Panc1 (cell line): ENCODE measurements at places on chromosomes 3 and 15.

GRCh38 chr3:30664459-30664858, 58.1 kb downstream of the TGFBR2 start:
- DNase-seq = no peak

DNA sequence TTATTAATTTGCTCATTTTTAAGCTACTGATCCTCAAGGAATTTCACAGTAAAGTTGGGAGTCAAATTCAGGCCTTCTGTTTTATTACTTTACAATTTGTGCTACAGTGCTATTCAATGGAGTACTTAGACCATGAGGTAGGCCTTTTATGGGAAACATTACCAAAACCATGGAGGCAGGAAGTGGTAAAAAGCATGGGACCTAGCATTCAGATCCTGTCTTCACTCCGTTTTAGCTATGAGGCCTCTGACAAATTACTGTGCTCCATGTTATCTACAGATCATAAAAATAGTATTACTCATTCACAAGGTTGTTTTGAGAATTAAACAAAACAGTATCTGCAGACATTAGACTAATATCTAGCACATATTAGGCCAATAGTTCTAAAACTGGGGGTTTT, 140.6 kb upstream of the SLITRK3 start:
- DNase-seq = no peak

- DNase-seq = no peak
Measured at GRCh38 chr3:71791634-71792033, 6.7 kb upstream of the PROK2 start.

DNA sequence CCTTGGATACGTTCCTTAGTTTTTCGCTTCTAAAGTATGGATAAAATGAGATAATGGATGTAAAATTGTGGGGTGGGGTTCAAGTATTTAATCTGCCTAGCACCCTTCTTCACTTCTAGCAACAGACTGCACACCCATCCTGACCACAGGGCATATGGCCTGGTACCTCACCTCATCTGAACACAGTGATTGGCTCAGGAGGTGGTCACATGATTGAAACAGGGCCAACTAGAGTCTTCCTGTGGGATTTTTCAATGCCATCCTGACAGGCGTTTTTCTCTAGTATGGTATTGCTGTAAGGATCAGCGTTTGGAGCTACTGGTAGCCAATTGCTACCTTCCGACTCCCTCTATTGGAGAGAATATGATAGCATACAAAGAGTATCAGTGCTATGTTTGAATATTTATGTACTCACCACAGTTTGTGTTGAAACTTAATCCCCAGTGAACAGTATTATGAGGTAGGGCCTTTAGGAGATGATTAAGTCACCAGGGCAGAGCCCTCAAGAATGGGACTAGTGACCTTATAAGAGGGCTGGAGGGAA, 172.2 kb downstream of the PPM1L start:
- no peak for DNase-seq

DNA sequence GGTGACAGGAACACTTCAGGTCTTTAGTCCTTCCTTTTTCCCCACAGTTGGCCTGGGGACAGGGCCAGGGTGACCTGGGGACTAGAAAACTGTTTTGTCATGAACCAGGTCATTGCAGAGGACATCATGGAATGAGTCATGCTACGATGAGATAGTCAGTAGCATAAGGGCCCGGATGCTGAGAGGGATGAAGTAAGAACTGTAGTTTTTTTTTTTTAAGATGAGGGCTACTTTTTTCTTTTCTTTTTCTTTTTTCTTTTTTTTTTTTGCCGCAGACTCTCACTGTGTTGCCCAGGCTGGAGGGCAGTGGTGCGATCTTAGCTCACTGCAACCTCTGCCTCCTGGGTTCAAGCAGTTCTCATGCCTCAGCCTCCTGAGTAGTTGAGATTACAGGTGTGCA, 8.0 kb downstream of the MAP2K5 start:
- DNase-seq = no peak

- no peak for DNase-seq
Measured at GRCh38 chr3:123947482-123947881, 13.5 kb downstream of the CCDC14 start.

DNA sequence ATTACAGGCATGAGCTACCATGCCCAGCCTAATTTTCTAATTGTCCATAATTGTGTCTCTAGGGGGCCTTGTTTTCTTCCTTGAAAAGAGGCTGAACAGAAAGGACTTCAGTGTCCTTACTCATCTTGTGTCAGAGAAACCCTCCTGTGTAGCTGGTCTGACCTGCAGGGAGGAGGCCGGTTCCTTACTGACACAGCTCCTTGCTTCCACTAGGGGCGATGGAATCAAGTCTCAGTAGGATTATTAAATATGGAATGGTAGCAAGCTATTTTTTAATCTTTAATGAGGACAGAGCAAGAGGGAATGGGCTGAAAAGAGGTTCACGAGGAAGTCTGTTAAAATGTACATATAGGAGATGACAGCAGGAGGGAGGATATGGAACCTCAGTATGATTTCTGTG, 8.6 kb downstream of the LPCAT4 start:
- no peak for DNase-seq

DNA sequence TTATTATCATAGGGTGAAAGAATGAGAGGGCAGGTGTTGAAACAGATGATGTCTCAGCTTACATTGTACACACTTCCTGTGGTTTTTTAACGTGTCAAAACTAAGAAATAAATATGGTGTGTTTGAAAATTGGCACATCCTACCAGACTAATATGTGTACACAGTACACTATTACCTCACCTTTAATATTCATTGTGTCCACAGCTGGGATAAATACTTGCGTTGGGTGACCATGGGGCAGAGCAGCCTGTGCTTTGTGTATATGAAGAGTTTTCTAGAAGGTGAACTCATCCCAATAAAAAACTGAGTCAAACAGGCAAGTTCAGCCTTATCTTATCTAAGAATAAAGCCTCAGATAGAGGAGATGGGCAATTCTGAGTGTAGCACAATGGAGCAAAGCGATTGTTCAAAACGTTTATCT, 17.3 kb downstream of the SUCNR1 start:
- peak; percentile 43 for DNase-seq

GRCh38 chr15:55703873-55704301, 39.1 kb downstream of the PRTG start:
- DNase-seq = no peak

- DNase-seq = no peak
Measured at GRCh38 chr3:152356870-152357276, 88.1 kb downstream of the MBNL1 start.

GRCh38 chr15:75483961-75484360, 32.5 kb upstream of the SIN3A start:
- no peak for DNase-seq

DNA sequence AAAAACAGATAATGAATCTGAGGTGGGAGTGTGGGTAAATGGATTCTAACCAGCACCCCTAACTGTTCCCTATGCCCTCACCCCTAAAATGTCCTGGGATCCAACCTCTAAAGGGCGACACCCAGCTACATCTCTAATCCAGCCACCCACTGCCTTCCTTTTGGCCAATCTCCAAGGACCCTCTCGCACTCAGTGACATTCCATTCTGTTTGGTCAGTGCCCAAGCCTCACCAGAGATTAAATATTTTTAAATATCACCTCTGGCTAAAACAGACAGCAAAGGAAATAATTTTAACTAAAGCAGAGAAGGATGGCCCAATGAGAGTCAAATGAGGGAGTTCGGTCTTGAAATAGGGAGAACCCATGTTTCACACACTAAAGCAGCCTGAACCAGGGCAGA, 19.9 kb upstream of the SCN10A start:
- DNase-seq = no peak

DNA sequence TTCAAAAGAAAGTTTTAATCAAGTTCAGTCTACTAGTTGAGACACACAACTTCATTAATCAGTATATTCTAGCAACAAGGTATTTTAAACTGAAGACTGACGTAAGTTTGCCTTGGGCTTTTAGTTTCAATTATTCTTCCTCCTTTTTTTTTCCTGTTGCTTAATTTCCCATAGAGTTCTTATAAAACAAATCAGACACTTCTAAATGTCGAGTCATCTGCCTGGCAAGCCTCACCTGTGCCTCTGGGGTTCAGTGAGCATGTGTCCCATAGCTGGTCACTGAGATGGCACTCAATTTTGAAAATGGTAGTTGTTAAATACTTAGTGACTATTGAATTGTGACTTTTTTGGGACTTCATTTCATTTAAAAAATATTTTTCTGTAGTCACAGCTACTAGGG, 27.4 kb downstream of the NKIRAS1 start:
- DNase-seq = no peak

DNA sequence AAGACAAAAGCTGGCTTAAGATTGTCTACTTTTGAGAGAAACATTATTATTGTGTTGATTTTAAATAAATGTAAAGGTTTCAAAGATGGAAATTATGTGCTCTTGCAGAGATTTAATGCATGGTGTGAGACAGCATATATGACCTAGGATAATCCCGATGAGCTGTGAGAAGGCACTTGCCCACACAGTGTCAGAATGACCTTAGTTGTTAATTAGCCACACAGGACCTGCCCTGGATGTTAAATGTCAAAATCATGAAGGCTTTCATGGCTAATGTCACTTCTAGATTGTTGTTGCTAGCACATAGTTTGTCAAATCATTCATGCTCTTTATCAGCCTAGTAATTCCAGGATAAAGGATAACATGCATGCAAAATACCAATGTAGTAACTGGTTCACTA, 135.3 kb upstream of the GAP43 start:
- no peak for DNase-seq

DNA sequence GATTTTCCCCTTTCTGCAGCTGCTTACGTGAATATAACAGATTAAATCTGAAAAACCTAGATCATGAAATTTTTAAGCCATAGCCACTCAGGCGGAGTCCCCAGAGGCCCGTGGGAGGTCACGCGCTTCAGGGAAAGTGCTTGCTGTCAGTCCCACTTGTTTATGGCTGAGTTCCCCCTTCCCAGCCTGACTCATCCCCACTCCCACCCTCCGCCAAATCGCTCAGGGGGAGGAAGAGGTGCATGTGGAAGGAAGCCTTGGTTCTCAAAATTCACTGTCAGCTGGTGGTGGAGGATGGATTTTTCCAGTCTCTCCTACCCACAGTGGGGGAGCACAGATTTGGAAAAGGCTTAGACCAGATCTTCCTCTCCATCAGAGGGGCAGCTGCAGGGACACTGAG, 67.4 kb downstream of the CORO2B start:
- no peak for DNase-seq

DNA sequence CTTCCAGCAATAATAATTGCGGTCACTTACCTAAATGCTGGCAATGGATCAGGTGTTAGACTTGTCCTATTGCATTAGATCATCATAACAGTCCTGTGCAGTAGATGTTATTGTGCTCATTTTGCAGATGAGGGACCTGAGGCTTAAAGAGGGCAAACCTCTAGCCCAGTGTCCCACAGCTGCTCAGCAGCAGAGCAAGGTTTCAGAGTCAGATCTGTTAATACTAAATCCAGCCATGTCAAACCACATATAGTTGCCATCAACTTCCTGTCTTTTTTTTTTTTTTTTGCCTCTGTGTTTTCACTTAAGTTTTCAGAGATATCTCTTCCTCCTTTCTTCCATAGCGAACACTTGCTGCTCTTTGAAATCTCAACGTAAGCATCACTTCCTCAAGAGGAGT, 12.1 kb downstream of the FEZF2 start:
- DNase-seq = no peak

GRCh38 chr15:45521596-45522327, 793 bp downstream of the SLC30A4 start:
- DNase-seq = no peak

GRCh38 chr3:14925729-14926591, 21.4 kb upstream of the NR2C2 start:
- DNase-seq = peak; percentile 47

- no peak for DNase-seq
Measured at GRCh38 chr3:172177046-172177445, 137.7 kb downstream of the FNDC3B start.

- no peak for DNase-seq
Measured at GRCh38 chr3:156617145-156617544, 57.2 kb upstream of the TIPARP start.

DNA sequence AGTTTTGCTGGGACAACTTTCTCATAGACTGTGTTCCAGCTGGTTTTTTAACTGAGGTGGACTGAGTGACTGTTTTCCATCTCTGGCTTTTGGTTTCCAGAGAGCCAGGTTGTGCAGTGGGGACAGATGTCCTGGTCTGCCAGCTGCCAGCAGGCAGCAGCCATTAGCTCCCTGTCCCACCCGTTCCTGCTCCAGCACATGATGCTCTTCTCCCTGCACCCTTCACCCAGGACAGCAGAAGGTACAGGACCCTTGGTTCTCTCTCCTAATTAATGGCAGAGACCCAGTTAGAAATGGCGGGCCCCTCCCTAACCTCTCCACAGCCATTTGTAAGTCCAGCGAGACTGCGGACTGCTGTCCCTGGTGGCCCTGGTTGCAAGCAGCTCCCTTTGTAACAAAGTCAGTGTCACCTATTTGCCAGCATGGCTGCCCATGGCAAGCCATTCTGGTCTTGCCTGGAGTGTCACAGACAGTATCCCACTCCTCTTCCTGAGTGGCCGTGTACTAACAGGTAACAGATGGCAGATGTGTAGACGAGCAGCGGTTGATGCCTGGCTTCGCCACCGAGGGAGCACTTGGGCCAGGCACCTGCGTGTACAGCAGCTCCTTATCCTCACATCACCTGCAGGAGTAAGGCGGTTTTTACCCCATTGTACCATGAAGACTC, 148.3 kb downstream of the DNAJB8 start:
- no peak for DNase-seq

DNA sequence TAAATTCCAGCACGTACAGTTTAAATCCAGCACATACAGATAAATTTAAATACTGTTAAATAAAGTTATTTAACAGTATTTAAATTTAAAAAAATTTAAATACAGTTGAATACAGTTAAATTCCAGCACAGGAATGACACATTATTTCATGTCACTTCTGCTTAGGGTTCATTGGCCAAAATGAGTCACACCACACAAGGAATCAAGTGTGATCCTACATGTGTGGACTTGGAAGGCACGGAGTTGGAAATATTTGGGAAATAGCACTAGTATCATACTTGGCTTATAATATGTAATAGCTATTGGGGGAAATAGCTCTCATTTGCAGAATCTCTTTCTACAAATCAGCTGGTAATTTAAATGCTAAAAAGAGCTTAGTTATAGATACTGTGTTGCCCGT, 10.6 kb downstream of the RAB7A start:
- no peak for DNase-seq

GRCh38 chr15:29449136-29449535, 179.5 kb upstream of the NSMCE3 start:
- no peak for DNase-seq

DNA sequence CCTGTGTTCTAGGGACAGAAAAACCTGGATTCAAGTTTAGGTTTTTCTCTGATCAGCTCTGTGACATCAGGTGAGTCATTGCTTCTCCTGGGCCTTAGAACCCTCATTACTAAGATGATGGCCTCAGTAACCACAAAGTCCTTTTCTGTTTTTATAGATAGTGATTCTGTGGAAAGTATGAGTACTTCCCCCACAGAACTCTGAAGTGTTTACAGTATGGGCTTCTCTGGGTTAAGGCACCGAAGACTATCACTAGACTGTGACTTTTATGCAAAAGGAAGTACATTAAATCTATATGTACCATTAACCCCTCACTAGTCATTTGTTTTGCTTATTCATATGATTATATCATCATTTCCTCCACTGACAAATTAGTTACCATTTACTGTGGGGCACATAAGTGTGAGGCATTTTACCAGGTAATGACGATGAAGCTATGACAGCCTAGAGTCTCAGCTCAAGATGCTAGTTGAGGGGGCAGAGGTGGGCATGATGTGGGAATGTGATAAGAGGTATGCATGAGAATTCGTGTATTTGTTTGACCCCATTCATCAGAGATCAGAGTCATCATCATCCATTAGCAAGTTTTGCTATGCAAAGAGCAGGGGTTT, 15.0 kb upstream of the RORA start:
- no peak for DNase-seq

GRCh38 chr15:75713338-75713895, 769 bp upstream of the CSPG4 start:
- no peak for DNase-seq
